ENCODE measurements at places on chromosomes 5 and 9.

GRCh38 chr5:53164478-53165165, 55.1 kb upstream of the MOCS2 start:
- no peak for DNase-seq

- no peak for DNase-seq
Observed at GRCh38 chr9:89550346-89550927, 52.5 kb upstream of the SEMA4D start.

DNA sequence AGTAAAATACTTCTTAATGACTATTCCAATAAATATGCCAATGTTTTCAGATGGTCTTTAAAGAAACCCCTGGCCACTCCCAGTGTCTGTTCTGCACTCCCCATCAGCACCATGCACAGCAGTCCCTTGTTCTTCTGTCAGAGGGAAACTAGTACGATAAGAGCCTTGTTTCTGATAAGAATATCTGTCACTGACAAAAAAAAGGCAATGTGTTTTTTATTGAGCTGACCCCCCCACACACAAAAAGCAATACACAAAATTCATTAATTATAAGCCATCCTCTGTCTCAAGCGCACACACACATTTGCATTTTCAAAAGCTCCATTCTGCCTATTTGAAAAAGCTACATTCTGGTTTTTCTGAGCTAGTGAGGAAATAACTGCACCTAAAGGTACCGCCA, 119.1 kb downstream of the ENC1 start:
- no peak for DNase-seq

- no peak for DNase-seq
Observed at GRCh38 chr5:172952034-172952511, 7.2 kb upstream of the RPL26L1 start.

- DNase-seq = no peak
Observed at GRCh38 chr9:134341306-134341705, 15.1 kb downstream of the RXRA start.

- no peak for DNase-seq
Observed at GRCh38 chr5:56175488-56175887, 57.6 kb downstream of the ANKRD55 start.

DNA sequence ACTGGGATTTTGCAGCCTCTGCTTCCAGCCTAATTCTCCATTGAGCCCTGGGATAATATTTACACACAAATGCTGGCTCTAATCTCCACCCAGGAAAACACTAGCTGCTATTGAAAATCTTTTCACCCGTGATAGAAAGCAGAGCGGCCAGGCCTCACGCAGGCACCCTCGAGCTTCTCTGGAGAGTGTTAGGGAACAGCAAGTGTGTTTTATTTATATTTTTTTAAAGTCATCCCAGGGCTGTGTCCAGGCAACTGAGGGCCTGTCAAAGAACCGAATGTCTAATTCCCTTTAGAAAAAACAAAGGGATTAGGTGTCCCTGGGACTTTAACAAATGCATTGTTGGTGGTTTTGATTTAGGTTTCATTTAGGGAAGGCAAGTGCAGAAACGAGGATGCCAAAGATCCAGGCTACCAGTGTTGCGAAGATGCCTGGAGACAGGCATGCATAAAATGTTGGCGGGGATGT, 51.2 kb upstream of the SPRY4 start:
- no peak for DNase-seq

DNA sequence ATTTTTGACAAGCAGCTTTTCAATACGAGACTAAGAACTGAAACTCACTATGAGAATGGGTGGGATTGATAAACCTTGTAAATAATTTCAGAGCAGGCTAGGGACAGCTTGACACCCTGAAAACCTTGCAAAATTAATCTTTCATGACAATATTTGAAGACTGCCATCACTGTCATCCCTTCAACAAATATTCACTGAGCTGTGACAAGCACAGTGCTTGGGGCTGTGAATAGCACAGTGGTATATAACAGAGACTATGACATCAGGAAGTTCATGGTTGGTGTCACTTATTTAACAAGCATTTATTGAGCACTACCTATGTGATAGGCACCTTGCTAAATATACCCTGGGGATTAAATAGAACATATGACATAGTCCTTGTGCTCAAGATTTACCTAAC, 741.0 kb upstream of the RIOK2 start:
- DNase-seq = no peak

DNA sequence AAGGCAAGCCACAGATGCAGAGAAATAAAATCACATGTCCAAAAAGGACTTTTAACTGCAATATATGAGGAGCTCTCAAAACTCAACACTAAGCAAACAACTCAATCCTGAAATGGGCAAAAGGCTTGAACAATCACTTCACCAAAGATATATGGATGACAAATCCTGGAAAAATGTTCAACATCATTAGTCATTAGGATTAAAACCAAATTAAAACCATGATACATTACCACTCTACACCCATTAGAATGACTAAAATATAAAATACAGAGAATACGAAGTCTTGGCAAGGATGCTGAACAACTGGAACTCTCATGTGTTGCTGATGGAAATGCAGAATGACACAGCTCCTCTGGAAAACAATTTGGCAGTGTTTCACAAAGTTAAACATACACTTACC, 277.4 kb downstream of the TLE1 start:
- no peak for DNase-seq

GRCh38 chr5:93433422-93433821, 147.6 kb downstream of the NR2F1-AS1 start:
- DNase-seq = no peak

GRCh38 chr9:129352146-129352865, 174.2 kb upstream of the IER5L start:
- no peak for DNase-seq

DNA sequence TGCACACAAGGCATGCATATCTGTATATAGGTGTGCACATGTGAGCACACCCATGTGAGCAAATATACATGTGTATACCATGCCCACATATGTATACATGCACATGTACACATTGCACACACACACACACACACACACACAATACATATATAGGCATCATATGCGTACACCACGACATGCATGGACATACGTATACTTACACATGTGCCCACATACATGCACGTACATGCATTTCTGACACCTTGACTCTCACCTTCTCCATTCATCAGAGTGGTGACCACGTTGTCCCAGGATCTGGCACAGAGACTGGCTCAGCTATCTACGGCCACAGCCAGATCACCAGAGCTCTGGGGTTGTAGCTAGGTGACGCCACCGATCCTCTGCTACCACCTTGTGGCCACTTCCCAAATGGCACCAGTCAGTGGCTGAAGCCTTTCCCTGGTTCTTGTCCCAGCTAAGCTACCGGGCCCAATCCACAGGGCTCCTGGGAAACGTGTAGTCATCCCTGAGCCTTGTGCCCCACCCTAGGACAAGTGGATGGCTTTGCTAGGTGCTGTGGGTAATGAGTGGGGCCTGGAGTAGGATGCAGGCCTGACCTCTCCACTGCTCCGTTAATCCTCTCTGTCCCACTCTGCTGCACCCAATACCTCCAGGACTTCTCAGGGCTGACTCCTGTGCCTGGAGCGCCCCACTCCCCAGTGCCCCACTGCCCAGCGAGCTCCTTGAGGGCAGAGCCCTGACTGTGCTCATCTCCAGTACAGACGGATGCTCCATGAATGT, 194.4 kb downstream of the RGS3 start:
- DNase-seq = peak; percentile 81

DNA sequence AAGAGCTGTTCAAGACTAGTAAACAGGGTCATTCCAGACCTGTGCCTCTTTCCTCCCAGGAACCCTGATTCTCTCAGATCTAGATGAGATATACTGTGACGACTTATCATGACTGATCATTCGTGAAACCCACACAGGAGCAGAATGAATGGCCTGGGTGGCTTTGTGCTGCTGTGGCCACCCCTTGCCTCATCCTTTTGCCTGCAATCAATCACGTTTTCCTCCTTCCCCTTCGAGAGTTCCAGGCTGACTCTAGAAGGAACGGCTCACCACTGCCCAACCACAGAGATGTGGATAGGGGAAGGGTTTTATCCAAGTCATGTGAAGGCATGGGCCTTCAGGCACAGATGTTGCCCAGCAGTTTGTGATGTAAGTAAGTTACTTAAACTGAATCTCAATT, 5.8 kb downstream of the ANXA6 start:
- peak; percentile 69 for DNase-seq

DNA sequence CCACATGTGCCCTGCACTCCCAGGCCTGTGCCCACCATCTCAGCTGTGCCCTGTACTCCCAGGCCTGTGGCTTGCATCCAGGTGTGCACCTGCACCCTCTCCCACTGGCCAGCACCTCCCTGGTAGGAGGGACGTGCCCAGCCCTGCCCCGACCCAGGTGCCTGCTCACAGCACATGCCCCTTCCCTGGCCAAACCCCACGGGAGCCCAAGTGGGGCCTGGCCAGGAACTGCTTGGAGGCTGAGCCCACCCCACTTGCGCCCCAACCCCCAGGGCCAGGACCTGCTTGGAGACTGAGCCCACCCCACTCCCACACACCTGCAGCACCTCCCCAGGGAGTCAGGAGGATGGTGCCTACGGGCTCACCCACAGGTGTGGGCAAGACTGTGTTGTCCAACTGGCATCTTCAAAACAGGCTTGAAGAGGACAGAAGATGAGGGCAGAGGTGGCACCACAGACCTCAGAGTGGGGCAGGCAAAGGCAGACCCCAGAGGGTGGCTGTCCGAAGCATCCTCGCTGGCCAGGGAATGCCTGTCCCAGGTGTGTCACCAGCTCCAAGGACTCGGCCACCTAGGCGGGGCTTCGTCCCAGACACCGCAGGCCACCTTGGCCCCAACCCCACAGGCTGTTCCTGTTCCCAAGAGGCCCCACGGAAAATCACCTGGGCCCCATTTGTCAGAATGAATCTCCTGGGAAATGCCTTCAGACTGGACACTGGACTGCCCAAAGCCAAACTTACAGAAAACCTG, 10.8 kb downstream of the ZDHHC11B start:
- DNase-seq = no peak

GRCh38 chr9:107875571-107875980, 386.0 kb upstream of the KLF4 start:
- no peak for DNase-seq

DNA sequence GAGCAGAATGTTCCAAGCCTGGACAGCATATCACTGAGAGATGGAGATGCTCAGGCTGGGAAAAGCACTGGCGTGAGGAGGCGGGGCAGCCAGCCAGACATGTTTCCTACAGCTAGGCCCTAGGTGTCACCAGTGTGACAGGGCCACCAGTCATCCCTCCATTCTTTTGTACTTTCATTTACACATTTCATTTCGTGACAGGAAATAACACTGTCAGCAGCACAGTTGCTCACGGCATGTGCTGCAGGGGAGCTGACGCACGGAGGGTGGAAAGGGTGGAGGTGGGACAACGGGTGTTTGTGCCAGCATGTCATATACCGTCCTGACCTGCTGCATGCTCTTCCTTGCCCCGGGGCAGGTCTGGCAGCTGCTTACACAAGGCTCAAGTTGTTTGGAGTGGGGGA, 14.8 kb upstream of the CEMIP2 start:
- peak; percentile 86 for DNase-seq

GRCh38 chr5:121968910-121969607, 7.3 kb downstream of the SRFBP1 start:
- DNase-seq = no peak

DNA sequence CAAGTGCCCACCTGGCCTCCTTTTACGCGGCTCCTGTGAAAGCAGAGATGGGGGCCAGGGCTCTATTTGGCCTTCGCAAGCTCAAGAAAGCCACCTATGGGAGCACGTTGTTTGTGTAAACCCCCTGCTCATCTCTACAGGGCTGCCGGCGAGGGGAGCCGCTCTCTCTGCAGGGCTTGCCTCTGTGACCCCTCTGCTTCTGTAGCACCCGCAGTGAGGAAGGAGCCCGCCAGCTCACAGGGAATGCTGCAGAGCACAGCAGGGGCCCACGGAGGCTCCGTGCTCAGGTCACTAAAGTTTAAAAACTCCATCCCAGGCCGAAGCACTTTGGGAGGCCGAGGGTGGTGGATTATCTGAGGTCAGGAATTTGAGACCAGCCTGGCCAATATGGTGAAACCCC, 376.8 kb downstream of the IRX2 start:
- no peak for DNase-seq

DNA sequence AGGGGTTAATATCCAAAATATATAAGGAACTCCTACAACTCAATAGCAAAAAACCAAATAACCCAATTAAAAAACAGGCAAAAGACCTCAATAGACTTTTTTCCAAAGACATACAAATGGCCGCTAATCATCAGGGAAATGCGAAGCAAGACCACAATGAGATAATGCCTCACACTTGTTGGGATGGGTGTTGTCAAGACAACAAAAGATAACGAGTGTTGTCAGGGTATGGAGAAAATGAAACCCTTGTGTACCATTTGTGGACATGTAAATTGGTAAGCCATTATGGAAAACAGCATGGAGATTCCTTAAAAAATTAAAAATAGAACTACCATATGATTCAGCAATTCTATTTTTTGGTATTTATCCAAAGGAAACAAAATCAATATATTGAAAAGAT, 620.2 kb downstream of the ACTL7B start:
- DNase-seq = no peak

DNA sequence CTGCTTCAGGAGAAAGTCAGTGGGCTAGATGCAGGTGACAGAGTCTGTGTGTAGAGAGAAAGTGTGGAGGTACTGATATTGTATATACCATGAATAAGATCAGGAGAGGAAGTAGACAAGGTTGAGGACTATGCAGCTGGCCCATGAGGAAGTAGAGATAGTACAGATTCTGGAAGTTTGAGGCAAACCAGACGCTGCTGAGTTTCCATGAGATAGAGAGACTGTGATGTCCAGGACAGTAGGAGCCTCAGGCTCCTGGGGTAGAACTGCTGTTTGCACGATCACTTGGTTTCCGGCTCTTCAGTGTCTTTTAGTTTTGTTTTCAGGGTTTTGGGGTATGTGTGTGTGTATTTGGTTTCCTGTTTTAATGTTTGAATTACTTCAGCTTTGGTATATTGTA, 13.6 kb downstream of the OTULINL start:
- DNase-seq = peak; percentile 24

- no peak for DNase-seq
Observed at GRCh38 chr5:164475339-164475977, 970.0 kb downstream of the MAT2B start.

GRCh38 chr9:89474939-89475338, 23.0 kb downstream of the SEMA4D start:
- no peak for DNase-seq

GRCh38 chr9:107571148-107571547, 81.6 kb upstream of the KLF4 start:
- DNase-seq = no peak

GRCh38 chr9:107422189-107423185, 67.1 kb downstream of the KLF4 start:
- peak; percentile 2 for DNase-seq

GRCh38 chr9:107269681-107270080, 13.4 kb upstream of the RAD23B start:
- no peak for DNase-seq

- no peak for DNase-seq
Observed at GRCh38 chr5:129246088-129246487, 151.5 kb downstream of the ISOC1 start.

DNA sequence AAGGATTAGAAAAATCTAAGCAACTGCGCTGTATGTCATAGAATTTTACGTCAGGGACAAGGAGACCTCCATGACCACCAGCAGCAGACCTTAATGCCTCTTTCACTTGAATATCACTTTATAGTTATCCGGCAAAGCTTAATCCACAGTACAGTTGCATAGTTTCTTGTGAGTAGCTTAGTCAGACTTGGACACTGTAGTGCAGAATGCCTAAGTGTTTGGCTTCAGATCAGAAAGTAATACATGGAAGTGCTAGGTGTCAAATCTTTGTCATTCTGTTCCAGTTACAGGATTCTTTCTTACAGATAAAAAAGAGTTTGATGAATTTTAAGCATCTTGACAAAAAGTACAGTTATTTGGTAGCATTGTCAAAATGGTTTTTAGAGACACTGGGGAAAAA, 239.9 kb upstream of the PAPPA start:
- no peak for DNase-seq
